ENCODE measurements at places on chromosomes 1 and 21.

DNA sequence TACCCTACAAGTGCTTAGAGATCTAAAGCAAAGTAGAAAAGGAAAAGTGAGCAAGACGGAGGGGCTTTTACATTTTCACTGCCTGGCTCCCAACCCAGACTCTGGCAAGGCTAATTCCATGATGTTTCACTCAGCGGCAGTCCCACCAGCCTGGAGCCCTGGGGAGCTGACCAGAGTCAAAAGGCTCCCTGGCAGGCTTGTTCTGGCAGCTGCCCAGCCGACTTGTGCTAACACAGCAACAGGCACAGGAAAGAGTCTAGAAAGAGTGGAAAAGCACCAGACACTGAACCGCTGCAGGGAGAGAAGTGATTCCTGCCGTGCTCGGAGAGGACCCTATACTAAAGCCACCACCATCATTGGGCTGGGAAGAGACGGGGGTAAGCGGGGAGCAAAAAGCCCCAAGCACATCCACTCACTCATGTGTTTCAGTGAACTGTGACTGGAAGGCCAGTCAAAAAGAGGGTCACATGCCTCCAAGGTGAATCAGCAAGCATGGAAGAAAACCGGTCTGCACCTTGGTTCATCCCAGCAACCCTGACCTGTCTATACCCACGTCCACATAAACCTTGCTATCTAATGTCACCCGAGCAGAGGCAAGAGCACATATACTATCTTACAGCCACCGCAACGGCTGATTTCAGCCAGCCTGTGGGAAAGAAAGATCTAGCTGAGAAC, 8.0 kb downstream of the SMIM12 start:
- DNase-seq: no peak

DNA sequence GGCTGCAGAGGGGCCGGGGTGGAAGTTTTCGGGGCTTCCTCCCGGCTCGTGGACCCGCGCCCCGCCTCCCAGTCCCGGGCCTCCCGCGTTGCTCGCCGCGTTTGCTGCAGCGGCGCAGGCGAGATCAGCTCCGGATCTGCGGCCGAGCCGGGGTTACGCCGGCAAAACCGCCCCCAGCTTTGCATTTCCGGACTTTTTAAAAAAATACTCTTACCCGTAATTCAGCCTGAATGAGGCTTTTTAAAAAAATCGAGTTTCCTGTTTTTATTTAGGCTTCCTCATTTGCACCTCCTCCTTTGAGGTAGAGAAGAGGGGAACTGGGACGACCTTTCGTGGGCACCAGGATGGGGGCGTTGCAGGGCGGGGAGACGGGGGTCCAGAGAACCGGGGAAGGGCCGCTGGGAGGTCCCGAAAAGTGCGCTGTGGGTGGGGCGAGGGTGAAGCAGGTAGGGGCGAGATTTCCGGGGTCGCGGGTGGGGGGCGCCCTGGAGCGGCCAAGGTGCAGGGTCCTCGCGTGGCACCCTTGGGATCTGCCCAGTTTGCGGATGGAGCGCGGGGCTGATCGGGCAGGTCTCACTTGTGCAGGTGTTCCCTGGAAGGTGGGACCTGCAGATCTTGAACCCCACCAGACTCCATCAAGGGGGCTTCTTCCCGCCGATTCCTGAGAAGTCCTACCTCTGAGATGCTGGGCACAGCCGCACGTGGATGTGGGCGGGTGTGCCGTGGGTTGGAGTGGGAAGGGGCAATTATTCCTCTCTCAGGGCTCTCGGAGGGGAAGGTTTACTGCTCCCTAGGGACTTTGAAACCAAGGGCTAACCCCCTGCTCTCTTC, 1.1 kb downstream of the PIK3CD start:
- peak; percentile 26 for DNase-seq

GRCh38 chr1:112337028-112337531, 58.9 kb upstream of the CTTNBP2NL start:
- peak; percentile 69 for DNase-seq

DNA sequence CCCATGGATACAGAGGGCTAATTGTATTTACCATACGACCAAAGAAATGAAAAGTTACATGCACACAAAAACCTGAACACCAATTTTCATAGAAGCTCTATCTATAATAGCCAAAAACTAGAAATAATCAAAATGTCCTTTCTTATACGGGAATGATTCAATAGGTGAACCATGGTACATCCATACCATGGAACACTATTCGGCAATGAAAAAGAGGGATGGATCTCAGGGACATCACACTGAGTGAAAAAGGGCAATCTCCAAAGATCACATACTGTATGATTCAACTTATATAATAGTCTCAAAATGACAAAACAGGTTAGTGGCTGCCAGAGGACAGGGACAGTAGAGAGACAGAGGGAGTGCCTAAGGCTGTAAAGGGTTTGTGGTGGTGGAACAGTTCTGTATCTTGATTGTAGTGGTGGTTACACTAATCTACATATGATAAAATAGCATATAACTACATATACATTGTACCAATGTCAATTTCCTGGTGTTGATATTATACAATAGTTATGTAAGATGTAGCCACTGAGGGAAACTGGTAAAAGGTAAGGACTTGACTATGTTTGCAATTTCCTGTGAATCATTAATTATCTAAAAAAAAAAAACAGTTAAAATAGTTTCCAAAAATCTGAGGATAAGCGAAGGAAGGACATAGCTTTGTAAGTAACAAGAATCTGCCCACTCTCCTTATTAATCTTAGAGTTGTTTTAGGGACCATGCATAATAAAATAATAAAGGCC, 3.7 kb downstream of the RSBN1 start:
- DNase-seq: no peak

- peak; percentile 28 for DNase-seq
Observed at GRCh38 chr1:229058729-229059128, 212.2 kb upstream of the RAB4A start.

DNA sequence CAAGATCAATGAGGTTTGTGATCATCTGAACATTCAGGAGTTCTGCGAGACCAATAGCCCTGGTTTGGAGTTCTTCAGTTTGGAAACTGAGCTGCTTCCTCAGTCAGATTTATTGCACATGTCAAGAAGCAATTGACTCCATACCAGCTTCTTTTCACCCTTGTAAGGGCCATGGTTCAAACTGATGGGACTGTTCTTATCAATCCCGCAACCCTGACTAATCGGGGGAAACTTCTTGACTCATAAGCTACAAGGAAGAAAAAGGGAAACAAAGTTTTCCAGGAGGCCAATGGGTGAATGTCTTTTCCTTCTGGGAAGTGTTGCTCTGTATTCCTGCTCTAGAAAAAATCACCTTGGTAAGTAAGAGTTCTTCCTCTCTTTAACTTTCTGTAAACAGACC, 187.9 kb downstream of the MIS18A start:
- DNase-seq: no peak

- DNase-seq: no peak
Observed at GRCh38 chr1:210189426-210189825, 43.2 kb upstream of the SERTAD4 start.

GRCh38 chr1:201128476-201128875, 1.5 kb upstream of the ASCL5 start:
- no peak for DNase-seq

DNA sequence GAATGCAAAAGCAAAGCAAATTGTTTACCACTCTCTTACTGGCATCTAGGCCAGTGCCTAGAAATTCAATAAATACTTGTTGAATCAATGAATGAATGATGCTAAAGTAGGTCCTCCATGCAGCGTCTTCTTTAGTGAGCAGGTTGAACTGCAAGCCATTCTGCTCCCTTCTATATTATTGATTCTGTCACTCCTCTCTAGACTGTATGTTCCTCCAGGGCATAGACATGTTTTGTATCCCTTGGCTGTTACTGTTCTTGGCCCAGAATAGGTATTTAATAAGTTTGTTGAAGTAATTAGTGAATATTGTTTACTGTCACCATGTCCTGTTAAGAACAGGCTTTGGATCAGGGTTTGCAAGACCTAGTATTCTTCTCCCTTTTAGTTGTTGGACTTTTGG, 43.7 kb downstream of the OSBPL9 start:
- no peak for DNase-seq

GRCh38 chr1:64042331-64043100, 160.9 kb upstream of the UBE2U start:
- DNase-seq: peak; percentile 69

DNA sequence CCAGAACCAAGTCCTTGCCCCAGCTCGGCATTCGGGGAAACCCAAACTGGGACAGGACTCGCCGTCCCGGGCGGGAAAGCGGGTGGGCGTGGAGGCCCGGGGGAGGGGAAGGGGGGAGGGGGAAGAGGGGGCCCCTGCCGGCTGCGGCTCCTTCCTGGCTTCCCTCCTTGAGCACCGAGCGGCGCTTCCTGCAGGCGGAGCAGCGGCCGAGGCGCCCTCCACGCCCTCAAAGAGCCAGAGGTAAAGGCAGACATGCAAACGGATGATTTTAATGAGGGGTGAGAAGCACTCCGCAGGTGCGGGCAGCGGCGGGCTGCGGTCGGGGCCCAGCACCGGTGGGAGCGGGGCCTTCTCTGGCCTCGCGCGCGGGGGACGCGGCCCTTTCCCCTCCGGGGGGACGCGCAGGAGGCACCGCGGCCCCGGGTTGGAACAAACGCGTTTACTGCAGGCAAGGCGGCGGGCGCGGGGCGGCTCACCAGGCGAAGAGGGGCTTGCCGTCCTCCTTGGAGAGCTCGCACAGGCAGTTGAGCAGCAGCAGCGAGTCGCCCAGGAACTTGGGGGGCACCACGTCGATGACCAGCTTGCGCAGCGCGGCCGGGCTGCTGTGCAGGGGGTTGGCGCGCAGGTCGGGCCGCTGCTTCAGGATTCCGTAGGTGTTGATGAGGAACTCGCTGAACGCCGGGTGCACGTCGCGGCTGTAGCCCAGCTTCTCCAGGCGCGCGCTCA, 5.7 kb upstream of the FTCD start:
- no peak for DNase-seq

DNA sequence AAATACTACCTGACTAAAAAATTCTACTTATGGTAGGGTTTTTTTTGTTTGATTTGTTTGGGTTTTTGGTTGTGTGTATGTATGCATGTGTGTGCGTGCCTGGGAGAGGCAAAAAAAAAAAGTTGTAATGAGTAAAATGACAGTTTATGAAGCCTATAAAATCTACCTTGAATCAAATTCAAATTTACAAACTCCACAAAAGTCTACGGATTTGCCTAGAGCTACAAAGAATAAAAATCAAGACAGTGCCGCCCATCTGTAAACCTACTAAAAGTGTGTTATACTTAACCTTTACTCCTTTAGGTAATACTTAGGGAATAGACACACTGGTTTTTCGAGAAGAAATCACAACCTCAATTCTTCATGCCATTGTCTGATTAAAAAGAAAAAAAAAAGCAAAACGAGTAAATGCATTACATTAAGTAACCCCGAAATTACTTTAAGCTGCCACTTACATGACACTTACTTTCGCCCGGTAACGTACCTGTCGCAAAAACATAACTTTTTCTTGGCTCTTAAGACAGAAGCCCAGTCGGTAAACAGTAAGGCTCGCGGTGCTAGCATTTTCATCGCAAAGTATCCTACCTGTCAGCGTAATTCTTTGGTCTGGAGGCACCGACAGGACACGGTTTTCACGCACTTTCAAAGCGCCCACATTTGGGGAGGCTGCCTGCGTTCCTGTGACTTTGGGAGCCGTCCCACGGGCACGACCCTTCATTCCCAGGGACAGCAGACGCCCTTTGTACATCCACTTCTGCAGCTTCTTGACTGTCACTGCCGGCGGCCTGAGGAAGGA, 951 bp downstream of the SYDE2 start:
- no peak for DNase-seq

DNA sequence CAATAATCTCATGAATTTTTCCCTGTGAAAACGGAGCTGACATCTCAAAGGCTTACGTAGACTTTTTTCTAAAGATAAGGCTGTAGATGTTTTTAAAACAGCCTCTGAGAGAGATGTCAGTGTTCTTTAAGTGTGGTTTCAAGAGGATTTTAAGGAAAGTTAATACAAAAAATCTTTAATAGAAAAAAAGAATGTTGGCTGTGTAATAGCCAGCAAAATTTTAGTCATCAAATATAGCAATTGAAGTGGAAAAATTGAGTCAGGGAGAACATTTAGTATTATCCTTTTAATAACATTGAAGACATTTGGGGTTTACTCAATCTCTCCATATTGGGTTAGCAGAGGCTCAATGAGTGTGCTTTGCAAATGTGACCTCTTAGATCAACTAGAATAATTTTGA, 38.6 kb upstream of the CHRM3 start:
- DNase-seq: no peak

DNA sequence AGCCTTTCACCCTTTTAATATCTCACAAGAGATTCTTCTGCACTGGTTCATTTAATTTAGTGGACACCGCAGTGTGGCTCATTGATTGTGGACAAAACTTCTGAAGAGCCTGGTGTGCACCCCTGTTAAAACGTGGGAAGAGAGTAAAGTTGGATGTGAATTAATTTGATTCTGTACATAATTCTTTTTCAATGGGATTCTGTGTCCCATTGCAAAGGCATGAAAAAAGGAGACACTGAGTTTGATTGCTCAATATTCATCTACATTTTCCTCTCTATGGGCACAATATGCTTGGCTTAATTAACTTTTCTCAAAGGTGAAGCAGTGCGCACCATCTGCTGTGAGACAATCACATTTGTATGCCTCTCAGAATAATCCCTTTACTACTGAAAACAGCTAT, 95.1 kb downstream of the BARHL2 start:
- no peak for DNase-seq

DNA sequence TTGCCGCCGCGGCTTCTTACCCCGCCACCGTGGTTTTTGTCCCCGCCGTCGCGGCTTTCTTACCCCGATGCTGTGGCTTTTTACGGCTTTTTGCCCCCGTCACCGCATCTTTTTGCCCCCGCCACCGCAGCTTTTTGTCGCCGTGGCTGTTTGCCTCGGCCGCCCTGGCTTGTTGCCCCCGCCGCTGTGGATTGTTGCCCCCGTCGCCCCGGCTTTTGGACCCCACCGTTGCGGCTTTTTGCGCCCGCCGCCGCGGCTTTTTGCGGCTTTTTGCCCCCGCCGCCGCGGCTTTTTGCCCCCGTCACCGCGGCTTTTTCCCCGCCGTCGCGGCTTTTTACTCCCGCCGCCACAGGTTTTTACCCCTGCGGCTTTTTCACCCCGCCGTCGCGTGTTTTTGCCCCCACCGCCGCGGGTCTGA, 3934.3 kb downstream of the SRGAP2C start:
- no peak for DNase-seq

GRCh38 chr1:3031401-3032221, 10.3 kb downstream of the ACTRT2 start:
- DNase-seq: no peak

GRCh38 chr1:225689882-225690459, 37.0 kb upstream of the ENAH start:
- DNase-seq: no peak

DNA sequence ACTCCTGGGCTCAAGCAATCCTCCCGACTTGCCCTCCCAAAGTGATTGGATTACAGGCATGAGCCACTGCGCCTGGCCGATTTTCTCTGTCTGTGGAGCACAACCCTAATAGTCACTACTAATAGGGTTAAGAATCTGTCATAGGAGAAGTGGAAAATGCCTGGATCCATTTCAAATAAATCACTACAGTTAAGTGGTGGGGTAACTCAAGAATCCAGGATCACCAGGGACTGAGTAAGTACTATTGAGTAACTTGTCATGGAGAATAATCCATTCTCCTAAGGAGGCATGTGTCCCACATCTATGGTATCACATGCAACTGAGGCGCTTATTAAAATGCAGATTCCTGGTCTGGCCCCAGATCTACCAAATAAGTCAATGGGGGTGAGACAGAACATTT, 53.2 kb downstream of the OPTC start:
- no peak for DNase-seq

Data from AG08395 (cell line).